ENCODE measurements at places on chromosomes 4 and X.
A peak's percentile ranks its signal among the peaks of the same experiment; 100 is the strongest.

DNA sequence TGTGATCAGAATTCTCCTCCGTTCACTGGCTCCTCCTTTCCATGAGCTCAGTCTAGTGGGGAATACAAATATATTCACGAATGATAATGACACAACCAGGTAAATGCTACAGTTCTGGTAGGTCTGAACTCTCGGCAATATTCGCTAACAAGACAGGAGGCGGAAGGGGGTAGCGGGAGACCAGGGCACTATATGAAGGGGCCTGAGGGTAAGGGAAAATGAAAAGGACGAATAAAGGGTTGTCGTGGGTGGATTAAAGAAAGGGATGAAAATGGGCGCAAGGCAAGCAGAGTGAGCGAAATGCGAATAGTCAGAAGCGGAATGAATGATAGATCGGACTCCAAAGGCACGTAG is 743 bp downstream of the NKAP start:
- H3K27me3 ChIP-seq, result peaks cover 2% of the 10 kb centered on the region
- DNase-seq, result peak; percentile 9
- peaks cover 2% of the 10 kb centered on the region for H3K36me3 ChIP-seq
- H3K4me3 ChIP-seq, result peak overlapping the region; percentile 92
- peak overlapping the region; percentile 94 for H3K27ac ChIP-seq

- H3K36me3 ChIP-seq, result peaks cover 14% of the 10 kb centered on the region
- H3K27me3 ChIP-seq, result no peaks in the 10 kb centered on the region
- H3K27ac ChIP-seq, result no peak overlapping the region
- DNase-seq, result no peak
Measured at GRCh38 chr4:39464886-39465501, 6.1 kb downstream of the LIAS start.

DNA sequence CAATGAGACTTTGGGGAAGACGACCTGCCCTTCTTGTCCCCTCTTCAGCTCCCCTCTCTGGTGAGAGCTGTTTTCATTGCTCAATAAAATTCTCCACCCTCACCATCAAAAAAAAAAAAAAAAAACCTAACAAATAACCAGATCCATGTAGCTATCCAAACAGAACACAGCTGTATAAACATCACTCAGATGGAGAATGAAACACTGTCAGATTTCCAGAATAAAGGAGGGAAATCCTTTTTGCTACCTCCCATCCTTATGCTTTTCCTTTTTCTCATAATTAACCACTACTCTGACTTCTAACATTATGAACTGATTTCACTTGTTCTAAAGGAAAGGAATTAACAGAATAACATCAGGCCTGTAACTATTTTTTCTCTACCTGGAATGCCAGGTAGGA is 155.6 kb downstream of the PPP4R3C start:
- no peak overlapping the region for H3K27ac ChIP-seq
- no peaks in the 10 kb centered on the region for H3K36me3 ChIP-seq

DNA sequence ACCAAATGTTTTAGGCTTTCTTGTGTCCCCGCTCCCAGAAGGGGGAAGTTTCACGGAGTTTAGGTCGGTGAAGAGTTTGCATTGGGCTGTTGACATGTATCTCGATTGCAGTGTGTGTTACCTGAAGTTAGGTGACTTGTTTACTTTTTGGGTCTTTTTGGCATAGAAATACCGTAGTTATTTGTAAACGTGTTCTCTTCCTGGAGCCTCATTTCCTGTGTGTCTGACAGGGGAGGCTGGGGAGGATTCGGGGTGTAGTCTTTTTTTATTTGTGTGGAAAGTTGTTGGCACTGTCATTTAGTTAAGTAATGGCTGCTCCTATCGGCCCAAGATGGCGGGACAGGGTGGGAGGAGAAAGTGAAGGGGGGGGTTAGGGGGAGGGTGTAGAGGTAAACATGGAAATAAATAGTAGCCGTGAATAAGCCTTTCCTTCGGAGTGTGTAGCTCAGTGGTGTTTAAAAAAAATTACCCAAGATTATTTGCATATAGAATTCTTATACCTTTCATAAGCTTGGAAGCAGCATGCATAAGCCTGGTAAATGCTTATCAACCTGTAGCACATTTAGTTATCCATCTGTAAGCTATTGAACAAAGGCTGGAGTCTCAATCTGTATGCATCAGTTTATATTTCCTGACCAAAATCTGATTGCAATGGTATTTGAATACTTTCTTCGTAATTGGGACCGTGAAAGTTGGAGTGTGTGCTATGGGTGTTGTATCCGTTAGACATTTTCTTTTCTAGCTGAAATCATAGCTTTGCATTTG is 1.6 kb downstream of the KDM6A start:
- H3K36me3 ChIP-seq, result peaks cover 5% of the 10 kb centered on the region
- no peaks in the 10 kb centered on the region for H3K27me3 ChIP-seq
- DNase-seq, result peak; percentile 35
- H3K4me1 ChIP-seq, result peaks cover 14% of the 10 kb centered on the region
- H3K4me3 ChIP-seq, result peak overlapping the region; percentile 96
- peak overlapping the region; percentile 98 for H3K27ac ChIP-seq

DNA sequence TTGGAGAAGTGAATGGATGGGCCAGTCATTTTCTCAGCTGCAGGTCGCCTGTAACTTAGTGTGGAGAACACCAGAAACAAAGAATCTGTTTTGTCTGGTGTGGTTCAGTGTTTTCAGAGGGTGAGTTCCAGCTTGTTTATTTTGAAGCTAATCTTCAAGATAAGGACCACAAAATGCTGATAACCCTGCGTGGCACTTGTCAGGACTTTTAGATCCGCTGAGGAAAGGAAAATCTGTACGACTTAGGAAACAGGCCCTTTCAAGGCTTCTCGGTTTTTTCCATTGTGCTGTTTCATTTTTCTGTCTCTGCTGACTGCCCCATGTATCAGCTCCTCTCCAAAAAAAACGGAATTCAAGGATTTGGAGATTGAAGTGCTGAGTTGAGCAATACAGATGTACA is 8.7 kb upstream of the ANAPC4 start:
- no peaks in the 10 kb centered on the region for H3K27me3 ChIP-seq
- H3K4me1 ChIP-seq, result no peaks in the 10 kb centered on the region
- H3K27ac ChIP-seq, result no peak overlapping the region
- no peak overlapping the region for H3K4me3 ChIP-seq

- no peak overlapping the region for H3K4me3 ChIP-seq
- H3K36me3 ChIP-seq, result peaks cover 25% of the 10 kb centered on the region
- no peaks in the 10 kb centered on the region for H3K4me1 ChIP-seq
- no peak for DNase-seq
Measured at GRCh38 chr4:88743696-88744095, 46.1 kb upstream of the NAP1L5 start.

GRCh38 chr4:114200026-114200425 is 220.6 kb upstream of the ARSJ start:
- no peaks in the 10 kb centered on the region for H3K27me3 ChIP-seq
- no peaks in the 10 kb centered on the region for H3K36me3 ChIP-seq
- H3K4me1 ChIP-seq, result no peaks in the 10 kb centered on the region
- H3K27ac ChIP-seq, result no peak overlapping the region
- H3K4me3 ChIP-seq, result no peak overlapping the region

- no peaks in the 10 kb centered on the region for H3K36me3 ChIP-seq
- H3K27me3 ChIP-seq, result no peaks in the 10 kb centered on the region
- DNase-seq, result no peak
- H3K4me3 ChIP-seq, result no peak overlapping the region
- H3K27ac ChIP-seq, result no peak overlapping the region
Measured at GRCh38 chrX:97328853-97329390, 445.2 kb downstream of the RPA4 start.

DNA sequence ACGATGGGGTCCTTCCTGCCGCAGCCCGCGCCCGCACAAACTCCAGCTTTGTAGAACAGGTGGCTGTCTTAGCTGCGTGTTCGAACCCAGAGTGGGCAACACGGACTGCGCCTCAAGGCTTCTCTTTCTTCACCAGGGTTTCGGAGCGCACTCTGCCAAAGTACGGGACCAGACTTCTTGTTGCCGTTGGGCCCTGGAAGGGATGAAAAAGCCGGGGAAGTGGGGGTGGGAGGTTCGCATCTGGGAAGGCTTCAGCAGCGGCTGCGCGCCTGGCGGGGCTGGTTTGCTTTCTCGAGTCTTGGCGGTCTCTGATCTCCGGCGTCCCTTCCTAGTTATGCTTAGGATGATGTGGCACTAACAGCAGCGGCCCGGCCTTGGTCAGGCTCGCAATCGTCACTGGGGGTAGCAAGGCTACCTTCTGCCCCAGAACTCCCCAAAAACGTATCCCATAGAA is 673 bp downstream of the PARM1 start:
- no peaks in the 10 kb centered on the region for H3K36me3 ChIP-seq
- peaks cover 14% of the 10 kb centered on the region for H3K4me1 ChIP-seq
- H3K27me3 ChIP-seq, result peaks cover 56% of the 10 kb centered on the region
- peak overlapping the region; percentile 33 for H3K4me3 ChIP-seq

DNA sequence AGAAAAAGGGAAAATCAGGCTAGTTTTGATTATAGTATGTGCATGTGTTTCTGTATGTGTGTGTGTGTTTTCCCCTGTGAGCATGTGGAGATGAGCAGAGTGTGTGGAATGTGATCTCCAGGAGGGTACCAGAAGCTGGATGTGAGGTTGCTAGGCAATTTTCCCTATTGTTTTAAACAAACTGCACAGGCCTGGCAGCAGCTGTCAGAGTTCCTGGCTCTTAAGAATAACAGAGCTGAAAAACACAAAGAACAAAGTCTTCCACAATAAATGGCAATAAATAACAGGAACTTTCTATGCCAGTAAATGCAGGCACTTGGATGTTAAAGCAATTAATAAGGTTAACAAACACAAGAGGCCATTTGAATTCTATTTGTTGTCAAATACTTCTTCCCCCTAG is 344.6 kb upstream of the CTSO start:
- no peak overlapping the region for H3K27ac ChIP-seq
- H3K27me3 ChIP-seq, result no peaks in the 10 kb centered on the region
- no peak overlapping the region for H3K4me3 ChIP-seq
- no peaks in the 10 kb centered on the region for H3K36me3 ChIP-seq
- H3K4me1 ChIP-seq, result no peaks in the 10 kb centered on the region

DNA sequence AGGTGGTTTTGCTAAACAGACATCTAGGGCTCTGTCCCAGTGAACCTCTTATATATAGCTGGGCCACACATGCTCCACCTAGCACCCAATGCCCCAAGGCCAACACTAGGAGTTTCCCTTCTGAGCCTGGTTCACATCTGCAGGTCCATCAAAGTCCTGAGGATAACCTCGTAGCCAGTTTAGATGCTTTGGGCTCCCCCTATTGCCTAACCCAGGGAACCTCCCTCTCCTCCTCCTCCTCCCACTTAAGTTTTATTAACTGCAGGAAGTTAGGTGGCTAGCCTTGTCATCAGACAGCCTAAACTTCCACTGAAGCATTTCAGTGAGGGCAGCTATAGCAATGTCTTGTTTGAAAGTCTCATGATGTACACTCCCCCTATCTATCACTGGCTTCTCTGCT is 88.0 kb downstream of the GUCY2F start:
- no peaks in the 10 kb centered on the region for H3K4me1 ChIP-seq
- H3K36me3 ChIP-seq, result no peaks in the 10 kb centered on the region
- no peak overlapping the region for H3K27ac ChIP-seq

GRCh38 chr4:141814499-141814898 is 178.1 kb downstream of the IL15 start:
- peaks cover 14% of the 10 kb centered on the region for H3K27me3 ChIP-seq
- no peak for DNase-seq
- H3K4me1 ChIP-seq, result no peaks in the 10 kb centered on the region

GRCh38 chr4:155510771-155511170 is 134.0 kb upstream of the MAP9 start:
- no peaks in the 10 kb centered on the region for H3K36me3 ChIP-seq
- no peak for DNase-seq
- H3K4me1 ChIP-seq, result no peaks in the 10 kb centered on the region
- H3K4me3 ChIP-seq, result no peak overlapping the region

- DNase-seq, result no peak
- H3K27ac ChIP-seq, result no peak overlapping the region
- H3K4me1 ChIP-seq, result no peaks in the 10 kb centered on the region
- no peak overlapping the region for H3K4me3 ChIP-seq
- no peaks in the 10 kb centered on the region for H3K36me3 ChIP-seq
Measured at GRCh38 chr4:154877110-154877760, 96.2 kb downstream of the RBM46 start.

DNA sequence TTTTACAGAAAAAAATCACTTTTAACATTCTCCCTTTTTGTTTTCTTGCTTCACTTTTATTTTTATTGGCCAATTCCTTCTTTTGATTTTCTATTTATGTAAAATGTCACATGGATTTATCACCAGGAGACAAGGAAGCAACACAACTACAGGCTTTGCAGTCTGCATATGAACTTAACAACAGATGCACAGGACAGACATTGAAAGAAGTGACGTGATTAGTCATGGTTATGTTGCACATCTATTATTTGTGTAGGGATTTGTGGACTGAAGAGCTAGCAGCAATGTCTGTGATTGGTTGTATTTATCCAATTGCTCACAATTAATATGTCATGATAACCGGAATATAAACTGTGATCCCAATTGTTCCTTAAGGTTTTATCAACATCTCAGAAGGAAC is 147.8 kb upstream of the KLF3 start:
- no peak overlapping the region for H3K27ac ChIP-seq
- H3K4me3 ChIP-seq, result no peak overlapping the region
- peaks cover 35% of the 10 kb centered on the region for H3K4me1 ChIP-seq
- H3K27me3 ChIP-seq, result peaks cover 9% of the 10 kb centered on the region
- DNase-seq, result no peak

GRCh38 chr4:176052744-176053143 is 12.9 kb upstream of the WDR17 start:
- H3K27ac ChIP-seq, result no peak overlapping the region
- peaks cover 3% of the 10 kb centered on the region for H3K4me1 ChIP-seq
- H3K4me3 ChIP-seq, result no peak overlapping the region
- H3K36me3 ChIP-seq, result no peaks in the 10 kb centered on the region
- DNase-seq, result no peak

- H3K27me3 ChIP-seq, result no peaks in the 10 kb centered on the region
- peaks cover 2% of the 10 kb centered on the region for H3K36me3 ChIP-seq
- DNase-seq, result no peak
- peaks cover 37% of the 10 kb centered on the region for H3K4me1 ChIP-seq
Measured at GRCh38 chr4:40446839-40447238, 111.7 kb downstream of the CHRNA9 start.

- no peak overlapping the region for H3K4me3 ChIP-seq
- no peaks in the 10 kb centered on the region for H3K36me3 ChIP-seq
- H3K27ac ChIP-seq, result no peak overlapping the region
- peaks cover 6% of the 10 kb centered on the region for H3K27me3 ChIP-seq
- H3K4me1 ChIP-seq, result peaks cover 7% of the 10 kb centered on the region
Measured at GRCh38 chr4:184250795-184251669, 33.4 kb upstream of the ENPP6 start.

GRCh38 chrX:117522725-117523700 is 593.6 kb downstream of the KLHL13 start:
- H3K36me3 ChIP-seq, result no peaks in the 10 kb centered on the region
- DNase-seq, result no peak
- H3K27me3 ChIP-seq, result no peaks in the 10 kb centered on the region
- no peak overlapping the region for H3K4me3 ChIP-seq
- H3K4me1 ChIP-seq, result no peaks in the 10 kb centered on the region
